ENCODE measurements at places on chromosomes 3 and 15. TPM values are rescaled to one million over a fixed set of nuclear protein-coding genes. Genes with fewer than 3 reads are reported as not detected.

Gene TMEM207
- total RNA-seq: not detected

Gene ECE2
- total RNA-seq: not detected

Gene STRA6
- 1.0 TPM for total RNA-seq

Gene AHSG
- 0.52 TPM for total RNA-seq

Gene NEIL1
- 4.7 TPM for total RNA-seq

Gene GASK1A
- 12.0 TPM for total RNA-seq

Gene CIDEC
- total RNA-seq: 9.4 TPM

Gene MORC1
- total RNA-seq: not detected

Gene ANKRD28
- total RNA-seq: 43.8 TPM

Gene ANKRD63
- not detected for total RNA-seq

Gene THRB
- total RNA-seq: 3.1 TPM

Gene CTXN2
- total RNA-seq: not detected

Gene CCDC9B
- 2.1 TPM for total RNA-seq

Gene CRYGS
- 1.0 TPM for total RNA-seq

Gene DNAH1
- total RNA-seq: 2.1 TPM

Gene EFHB
- total RNA-seq: not detected

Gene RTP3
- total RNA-seq: under 0.01 TPM

Gene SPRED1
- total RNA-seq: 37.6 TPM

Gene IGSF11
- total RNA-seq: 2.6 TPM

Gene NFKBIZ
- 7.8 TPM for total RNA-seq

Gene NDUFB4
- 52.7 TPM for total RNA-seq

Gene LRTM1
- total RNA-seq: 106 TPM

Gene LTK
- 4.2 TPM for total RNA-seq

Gene SLC6A11
- not detected for total RNA-seq

Gene KLHL25
- total RNA-seq: 5.2 TPM

Gene MINAR1
- 1.6 TPM for total RNA-seq

Gene DAZL
- total RNA-seq: not detected

Gene KCNMB3
- 2.6 TPM for total RNA-seq

Gene TMEM45A
- total RNA-seq: 15.7 TPM

Gene SERPINI2
- not detected for total RNA-seq

Gene TUBGCP4
- 11.5 TPM for total RNA-seq

Gene STRC
- under 0.01 TPM for total RNA-seq

Gene DOCK3
- total RNA-seq: 0.52 TPM

Gene ATRIP
- 4.7 TPM for total RNA-seq

Gene RASGRP1
- total RNA-seq: 0.52 TPM

Gene ARHGAP11A
- 3.7 TPM for total RNA-seq

Gene C3orf70
- 4.2 TPM for total RNA-seq

Gene GOLGA8T
- total RNA-seq: not detected

Gene GOLGA8S
- total RNA-seq: not detected

Gene ZNF639
- 44.9 TPM for total RNA-seq
